ENCODE measurements at places on chromosomes 7 and 10.

DNA sequence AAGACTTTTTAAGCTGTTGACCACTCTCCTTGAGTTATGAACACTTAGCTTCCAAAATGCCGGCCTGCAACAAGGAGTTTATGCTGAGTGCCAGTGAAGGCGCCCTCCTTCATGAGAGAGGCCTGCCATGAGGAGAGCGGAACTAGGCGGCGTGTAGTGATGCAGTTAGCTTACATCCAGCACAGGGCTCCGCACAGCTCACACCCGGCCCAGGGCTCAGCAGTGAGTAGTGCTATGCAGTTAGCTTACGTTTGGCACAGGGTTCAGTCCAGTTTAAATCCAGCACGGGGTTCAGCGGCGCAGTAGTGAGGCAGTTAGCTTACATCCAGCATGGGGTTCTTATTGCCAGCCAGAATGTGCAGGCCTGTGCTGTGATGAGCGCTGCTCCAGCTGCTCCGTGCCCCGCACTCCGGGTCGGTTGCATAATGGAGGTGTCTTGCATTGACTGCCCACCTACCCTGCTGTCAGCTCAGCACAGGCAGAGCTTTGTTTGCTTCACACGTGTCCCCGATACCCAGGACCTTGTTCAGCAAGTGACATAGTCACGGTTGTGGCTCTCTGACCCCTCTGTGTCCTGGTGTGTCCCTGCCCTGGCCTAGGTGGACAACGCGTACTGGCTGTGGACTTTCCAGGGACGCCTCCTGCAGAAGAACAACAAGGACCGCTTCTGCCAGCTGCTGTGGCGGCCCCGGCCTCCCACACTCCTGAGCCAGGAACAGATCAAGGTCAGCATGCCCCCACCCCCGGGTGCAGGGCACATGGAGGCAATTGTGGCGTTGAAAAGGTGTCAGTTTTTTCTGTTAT, 21.9 kb downstream of the EIF3B start:
- no peak for DNase-seq

DNA sequence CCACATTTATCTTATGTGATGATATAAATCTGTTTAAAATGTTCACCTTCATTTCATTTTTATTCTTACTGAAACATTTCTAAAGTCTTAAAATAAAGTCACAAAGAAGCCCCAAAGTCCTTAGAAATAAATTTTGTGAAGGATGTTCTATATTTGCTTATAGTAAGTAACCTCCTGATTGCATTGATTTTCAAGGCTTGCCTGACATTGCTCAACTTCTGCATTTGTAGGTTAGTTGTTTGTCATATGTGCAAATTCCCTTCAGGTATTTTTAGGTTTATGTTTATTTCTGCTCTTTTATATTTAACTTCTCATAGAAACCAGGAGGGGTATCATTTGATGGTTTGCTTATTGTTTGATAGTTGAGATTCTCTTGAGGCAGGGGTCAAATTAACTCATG, 417.8 kb downstream of the ARL4A start:
- no peak for DNase-seq

DNA sequence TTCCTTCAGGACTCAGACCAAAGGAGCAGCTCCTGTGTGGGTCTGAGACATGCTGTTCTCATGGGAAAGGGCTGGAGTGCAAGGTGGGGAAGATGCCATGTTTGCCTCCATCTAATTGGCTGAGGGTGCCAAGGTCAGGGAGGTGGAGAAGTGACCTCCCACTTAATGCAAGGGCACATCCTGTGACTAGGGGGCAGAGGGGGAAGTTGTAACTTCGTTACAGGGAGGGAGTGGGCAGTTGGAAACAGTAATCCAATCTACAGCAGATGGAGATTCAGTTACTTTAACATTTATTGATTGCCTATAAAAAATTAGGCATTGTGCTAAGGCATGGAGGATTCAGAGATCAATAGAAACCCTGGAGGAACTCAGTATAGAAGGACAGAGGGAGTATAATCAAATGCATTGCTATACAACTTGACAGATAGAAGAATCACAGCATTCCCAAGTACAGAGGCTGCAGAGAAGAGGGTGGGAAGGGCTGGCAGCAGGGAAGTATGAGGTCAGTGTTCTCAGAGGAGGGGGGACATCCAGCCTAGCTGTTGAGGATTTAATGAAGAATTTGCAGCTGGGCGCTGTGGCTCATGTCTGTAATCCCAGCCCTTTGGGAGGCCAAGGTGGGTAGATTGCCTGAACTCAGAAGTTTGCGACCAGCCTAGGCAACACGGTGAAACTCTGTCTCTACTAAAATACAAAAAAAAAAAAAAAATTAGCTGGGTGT, 75.9 kb downstream of the CCNY start:
- DNase-seq: no peak

GRCh38 chr10:14325325-14325955, 5.3 kb downstream of the FRMD4A start:
- DNase-seq: no peak

GRCh38 chr7:2546776-2547586, 8.3 kb downstream of the BRAT1 start:
- no peak for DNase-seq

GRCh38 chr10:125795128-125795527, 19.5 kb upstream of the MMP21 start:
- no peak for DNase-seq

GRCh38 chr10:35827783-35828182, 185.7 kb upstream of the FZD8 start:
- no peak for DNase-seq

DNA sequence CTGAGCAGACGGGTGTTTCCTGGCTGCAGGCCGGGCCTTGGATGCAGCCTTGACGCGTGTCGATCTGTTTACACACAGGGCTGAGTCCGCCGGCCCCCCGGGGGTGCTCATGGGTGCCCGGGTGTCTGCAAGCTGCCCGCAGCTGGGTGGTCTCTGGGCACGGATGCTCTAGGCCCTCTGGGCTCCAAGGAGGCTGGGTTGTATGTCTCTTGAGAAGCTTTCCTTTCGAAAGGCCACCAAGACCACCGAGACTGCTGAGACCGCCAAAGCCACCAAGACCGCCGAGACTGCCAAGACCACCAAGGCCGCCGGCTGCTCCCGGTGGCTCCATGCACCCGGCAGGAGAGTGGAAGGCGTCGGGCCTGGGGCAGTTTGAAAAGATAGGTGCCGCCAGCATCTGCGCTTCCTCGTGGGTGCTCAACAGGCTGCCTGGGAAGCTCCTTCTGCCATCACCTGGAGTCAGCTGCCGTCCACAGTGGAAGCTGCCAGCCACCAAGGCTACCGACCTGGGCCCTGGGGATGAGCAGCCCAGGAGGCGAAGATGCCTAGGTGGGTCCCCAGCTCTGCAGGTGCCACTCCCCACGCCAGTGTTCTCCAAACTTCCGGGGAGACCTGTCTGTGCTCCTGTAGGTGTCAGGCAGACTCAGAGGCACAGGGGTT, 121.1 kb downstream of the INPP5A start:
- no peak for DNase-seq

- peak; percentile 37 for DNase-seq
These were observed 23.3 kb downstream of the FZD1 start for GRCh38 chr7:91287371-91288084.

- no peak for DNase-seq
These were observed 175.3 kb downstream of the RAPGEF5 start for GRCh38 chr7:22181663-22182062.

DNA sequence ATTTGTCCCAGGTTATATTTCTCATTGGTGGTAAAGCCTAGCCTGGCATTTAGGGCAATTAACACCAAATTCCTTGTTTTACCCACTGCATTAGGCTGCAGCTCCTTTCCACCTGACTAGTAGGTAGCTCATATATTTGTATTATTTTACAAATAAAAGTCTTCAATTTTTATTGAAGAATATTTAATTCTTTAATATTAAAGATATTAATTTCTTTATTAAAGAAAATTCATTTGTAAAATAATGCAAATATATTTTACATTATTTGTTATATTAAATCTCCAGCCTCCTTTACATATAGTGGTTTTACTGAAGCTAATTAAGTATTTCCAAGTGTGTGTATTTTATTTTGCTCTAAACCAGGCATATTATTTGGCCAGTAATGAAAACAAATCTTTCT, 361.2 kb downstream of the GPR158 start:
- DNase-seq: no peak

GRCh38 chr10:46515366-46515765, 41.1 kb downstream of the GPRIN2 start:
- no peak for DNase-seq

- no peak for DNase-seq
These were observed 70.0 kb upstream of the AGBL3 start for GRCh38 chr7:134916171-134916883.

GRCh38 chr10:20962165-20962564, 65.1 kb upstream of the NEBL start:
- no peak for DNase-seq

GRCh38 chr10:131092876-131093275, 218.6 kb downstream of the TCERG1L start:
- DNase-seq: no peak

DNA sequence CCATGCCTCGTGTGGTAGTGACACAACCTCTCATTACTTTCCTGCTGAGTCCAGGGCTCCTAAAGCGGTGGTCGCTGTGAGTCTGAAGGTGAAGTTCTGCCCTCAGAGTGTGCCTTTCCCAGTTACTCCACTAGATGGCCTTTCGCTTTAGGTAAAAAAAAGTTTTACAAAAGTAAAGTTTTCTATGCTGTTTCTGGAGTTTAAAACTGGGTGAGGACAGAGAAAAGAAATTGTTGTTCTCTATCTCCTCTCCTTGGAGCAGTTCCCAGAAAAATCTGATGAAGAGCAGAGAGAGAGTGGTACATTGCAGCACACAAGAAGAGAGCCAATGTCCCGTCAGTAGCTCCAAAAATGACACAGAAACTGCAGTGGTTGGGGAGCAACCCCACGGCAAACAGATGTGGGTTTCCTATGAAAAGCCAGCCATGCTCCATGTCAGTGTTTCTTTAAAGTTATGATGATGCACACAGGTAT, 257.1 kb downstream of the GLI3 start:
- peak; percentile 45 for DNase-seq

GRCh38 chr10:28551086-28551485, 18.2 kb downstream of the WAC start:
- no peak for DNase-seq

DNA sequence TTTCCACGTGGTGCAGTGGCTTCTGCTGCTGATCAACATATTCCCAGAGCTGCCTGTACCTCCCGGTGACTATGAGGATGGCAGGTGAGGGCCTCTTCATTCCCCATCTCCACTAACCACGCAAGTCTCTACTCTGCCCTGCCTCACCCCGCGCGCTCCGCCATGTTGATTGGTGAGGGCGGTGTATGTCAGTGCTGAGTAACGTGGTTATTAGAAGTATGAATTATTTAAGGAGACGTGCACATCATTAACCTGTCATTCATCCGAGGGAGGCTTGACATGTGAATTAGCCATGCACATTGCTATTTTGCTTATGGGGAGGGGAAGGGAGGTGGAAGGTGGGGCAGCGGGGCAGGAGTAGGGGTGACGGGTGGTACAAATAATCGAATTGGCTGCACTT, 138.6 kb downstream of the SORCS3 start:
- no peak for DNase-seq

- no peak for DNase-seq
These were observed 144.0 kb upstream of the RET start for GRCh38 chr10:42932735-42933447.

DNA sequence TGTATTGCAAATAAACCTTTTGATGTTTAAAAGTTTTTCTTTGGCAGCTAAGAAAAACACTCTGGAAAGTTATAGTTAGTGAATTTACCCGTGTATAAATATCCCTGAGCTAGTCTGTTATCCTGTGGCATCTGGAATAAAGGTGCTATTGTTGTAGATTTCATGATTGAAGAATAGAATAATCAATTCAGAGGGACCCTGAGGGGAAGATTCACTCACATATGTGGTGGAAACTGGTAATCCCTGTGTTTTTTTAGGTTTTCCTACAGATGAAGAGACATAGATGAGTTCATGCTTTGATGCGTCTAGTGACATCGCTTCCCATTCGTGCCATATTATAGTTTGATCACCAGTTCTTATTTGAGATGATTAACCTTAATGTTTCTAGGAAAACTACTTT, 164.6 kb downstream of the TWIST1 start:
- DNase-seq: no peak

GRCh38 chr10:80139265-80139664, 6.7 kb downstream of the PLAC9 start:
- DNase-seq: no peak

DNA sequence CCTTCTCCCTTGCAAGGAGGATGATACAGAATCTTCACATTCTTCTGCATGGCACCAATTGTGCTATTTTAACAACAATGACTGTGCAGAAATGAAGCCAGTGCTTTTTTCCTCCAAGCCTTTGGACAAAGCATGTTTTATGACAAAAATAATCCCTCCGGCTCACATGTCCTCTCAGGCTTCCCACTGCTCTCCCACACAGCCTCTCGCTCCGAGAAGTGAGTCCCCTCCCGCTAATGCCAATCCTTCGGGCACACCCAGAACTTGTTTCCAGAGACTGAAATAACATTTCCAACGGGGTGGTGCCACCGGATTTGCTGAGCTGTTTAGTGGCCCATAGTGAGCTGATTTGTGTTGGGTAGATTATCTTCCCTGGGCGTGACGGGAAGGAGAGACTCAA, 35.8 kb downstream of the RBM17 start:
- no peak for DNase-seq

GRCh38 chr10:132591166-132591971, 53.8 kb downstream of the INPP5A start:
- DNase-seq: no peak

DNA sequence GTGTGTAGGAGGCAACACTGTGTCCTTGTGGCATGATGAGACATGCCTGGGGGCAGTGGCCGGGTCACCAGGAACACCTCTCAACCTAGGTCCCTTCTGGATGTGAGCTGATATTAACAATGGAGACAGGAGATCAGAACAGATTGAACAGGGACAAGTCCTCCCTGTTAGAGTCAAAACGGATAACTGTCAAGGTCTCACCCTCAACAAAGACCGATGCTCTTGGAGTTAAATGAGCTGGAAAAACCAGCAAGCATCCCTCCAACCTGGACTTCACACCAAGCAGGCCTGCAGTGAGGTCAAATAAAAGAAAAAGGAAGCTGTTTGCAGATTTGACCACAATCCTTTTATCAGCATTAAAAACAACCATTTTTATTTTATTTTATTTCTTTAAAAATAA, 49.0 kb downstream of the SLIT1 start:
- no peak for DNase-seq

GRCh38 chr7:70693686-70694433, 438.1 kb upstream of the GALNT17 start:
- DNase-seq: peak; percentile 72

DNA sequence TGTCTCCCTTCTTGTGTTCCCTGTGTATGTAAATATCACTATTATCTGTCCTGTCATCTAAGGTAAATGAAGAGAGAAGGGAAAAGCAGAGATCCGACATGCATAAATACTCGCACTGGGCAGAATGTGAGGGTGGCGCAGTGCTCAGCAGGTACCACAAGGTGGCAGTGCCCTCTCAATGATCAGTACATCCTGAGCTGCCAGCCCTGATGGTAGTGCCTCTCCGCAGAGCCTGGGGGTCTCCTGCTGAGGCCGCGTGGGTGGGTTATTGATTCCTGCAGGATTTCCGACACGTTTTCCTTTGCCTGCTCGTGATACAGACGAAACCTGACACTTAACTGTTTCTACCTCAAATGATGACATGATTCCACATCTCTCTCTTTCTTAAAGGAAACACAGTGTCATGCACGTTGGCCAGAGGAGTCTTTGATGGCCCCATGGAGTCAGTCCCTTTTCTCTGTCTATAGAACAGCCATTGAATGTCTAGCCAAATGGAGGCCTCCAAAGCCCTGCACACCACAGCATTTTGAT, 19.8 kb downstream of the RGR start:
- peak; percentile 52 for DNase-seq

All from hindlimb muscle (tissue), 1 donor.